COLO829 (cell line): ENCODE measurements at places on chromosomes 5 and 9.

DNA sequence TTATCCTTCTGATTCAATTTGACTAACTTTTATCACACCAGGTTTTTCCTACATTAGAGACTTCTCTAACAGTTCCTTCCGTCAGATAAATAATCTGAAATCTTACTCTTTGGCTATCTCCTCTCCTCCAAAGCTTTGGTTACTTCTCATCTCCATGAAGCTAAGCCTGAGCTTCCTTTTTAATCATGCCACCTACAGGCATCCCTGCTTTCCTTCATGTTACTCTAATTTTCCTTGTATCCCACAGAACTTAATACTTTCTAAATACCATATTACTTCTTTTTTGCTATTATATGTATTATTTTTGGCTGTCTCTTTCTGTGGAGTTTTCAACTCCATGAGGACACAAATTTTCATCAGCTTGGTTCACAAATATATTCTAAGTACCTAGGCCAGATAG, 49.7 kb downstream of the C9 start:
- no peak for DNase-seq

- no peak for DNase-seq
Observed at GRCh38 chr5:2110137-2110933, 227.6 kb upstream of the IRX4 start.

GRCh38 chr9:128150594-128151308, 1.5 kb downstream of the LCN2 start:
- DNase-seq, result no peak

DNA sequence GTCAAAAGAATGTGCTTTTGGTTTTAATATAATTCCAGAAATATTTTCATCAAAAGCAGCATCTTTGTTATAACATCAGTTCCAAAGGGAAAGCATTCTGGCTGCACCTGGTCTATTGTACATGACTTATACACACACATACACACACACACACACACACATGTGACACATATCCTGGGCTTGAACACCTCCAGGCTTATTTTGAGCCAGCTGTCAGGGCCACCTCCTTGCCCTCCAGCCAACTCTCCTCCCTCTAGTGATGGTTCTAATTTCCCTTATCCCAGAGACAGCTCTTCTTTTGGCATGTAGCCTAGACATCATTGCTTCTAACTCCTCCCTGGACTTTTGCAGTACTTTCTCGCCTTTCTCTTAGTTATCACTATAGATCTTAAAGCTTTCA, 115.0 kb downstream of the PIK3R1 start:
- DNase-seq, result no peak

GRCh38 chr5:133373121-133373870, 239.0 kb downstream of the FSTL4 start:
- no peak for DNase-seq

- DNase-seq, result no peak
Observed at GRCh38 chr9:86809759-86810367, 137.4 kb downstream of the GAS1 start.

DNA sequence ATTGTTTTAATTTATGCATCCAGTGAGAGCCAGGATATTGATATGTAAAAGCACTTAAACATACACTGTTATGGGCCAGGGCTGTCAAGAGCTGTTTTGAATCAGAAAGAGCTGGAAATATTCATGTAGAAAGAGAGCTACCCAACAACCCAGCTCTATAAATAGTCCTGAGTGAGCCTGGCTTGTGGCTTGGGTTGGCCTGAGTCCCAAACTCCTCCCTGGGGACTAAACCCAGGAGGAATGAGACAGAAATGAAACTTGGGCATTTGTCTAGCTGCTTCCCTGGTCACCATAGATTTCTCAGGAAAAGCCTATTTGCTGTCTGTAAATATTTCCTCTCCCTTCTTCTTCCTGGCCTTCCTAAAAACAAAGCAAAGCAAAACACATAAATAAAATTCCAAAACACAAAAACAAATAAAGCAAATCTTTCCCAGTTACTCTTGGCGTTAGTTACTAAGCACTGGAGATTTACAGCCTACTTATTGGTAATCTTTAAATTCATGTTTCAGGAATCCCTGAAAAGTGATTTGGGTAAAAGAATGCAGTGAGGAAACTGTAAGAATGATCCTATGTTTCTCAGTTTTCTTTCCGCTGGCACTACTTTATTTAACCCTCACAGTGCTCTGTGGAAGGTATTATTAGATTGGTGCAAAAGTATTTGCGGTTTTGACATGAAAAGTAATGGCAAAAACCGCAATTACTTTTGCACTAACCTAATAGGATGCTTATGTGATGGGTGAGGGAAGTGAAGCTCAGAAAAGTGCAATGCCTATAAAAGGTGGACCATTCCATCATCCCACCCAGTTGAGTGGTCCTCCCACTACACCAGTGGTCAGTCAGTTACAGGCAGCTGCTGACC, 111.8 kb downstream of the CARTPT start:
- DNase-seq, result peak; percentile 30

GRCh38 chr5:4086081-4086480, 490.4 kb downstream of the IRX1 start:
- DNase-seq, result no peak

DNA sequence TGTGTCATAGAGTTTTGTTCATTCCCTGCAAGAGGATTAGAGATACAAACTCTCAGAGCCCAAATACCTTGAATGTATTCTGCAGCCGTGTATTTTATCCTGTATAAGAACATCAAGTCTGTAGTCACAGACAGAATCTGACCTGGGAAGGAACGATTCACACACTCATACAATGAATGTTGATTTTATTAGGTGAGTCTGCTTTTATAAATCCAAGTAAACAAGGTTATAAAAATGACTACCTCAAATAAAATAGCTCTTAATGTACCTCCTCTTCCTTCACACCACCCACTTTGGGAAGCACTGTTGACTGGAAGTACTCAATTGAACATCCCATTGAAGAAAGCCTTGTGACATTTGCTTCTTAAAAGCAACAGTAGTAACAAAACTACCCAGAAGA, 11.9 kb downstream of the SLC46A2 start:
- DNase-seq, result no peak

- DNase-seq, result no peak
Observed at GRCh38 chr9:13140843-13141592, 138.5 kb downstream of the MPDZ start.

- DNase-seq, result peak; percentile 15
Observed at GRCh38 chr5:71586052-71586940, 844 bp upstream of the MCCC2 start.

DNA sequence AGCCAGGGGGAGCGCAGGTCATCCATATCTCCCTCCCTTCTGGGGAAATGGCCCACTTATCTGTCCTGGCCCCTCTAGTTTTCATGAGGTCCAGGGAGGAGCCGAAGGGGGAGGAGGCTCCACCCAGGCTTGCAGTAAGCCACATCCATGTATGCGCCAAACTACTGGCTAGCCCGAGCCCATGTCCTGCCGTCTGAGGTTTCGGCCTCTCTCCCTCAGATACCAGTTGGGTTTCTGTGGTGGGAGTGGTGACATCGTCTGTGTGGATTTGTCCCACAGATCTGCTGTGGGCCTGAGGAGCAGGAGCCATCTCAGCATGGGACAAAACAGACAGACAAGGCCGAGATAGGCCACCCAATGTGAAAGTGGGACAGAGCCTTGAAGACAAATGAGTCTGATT, 78.3 kb upstream of the ORM1 start:
- DNase-seq, result no peak

DNA sequence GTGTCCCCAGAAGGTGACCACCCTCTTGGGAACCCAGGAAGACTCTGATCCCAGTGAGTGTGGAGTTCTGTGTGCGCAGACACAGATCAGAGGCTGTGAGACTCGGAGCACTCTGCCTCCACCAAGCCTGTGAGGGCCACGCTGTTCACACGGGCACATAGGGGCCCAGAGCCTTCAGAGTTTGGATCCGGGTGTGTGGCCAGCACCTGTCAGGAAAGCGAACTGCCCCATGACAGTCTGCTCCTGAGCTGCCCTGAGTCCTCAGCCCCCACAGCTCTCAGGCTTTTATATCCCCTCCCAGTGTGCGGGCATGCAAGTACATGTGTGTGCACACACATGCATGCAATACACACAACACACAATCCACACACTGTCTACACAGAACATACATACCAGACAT, 161.8 kb upstream of the IRX2 start:
- DNase-seq, result no peak

DNA sequence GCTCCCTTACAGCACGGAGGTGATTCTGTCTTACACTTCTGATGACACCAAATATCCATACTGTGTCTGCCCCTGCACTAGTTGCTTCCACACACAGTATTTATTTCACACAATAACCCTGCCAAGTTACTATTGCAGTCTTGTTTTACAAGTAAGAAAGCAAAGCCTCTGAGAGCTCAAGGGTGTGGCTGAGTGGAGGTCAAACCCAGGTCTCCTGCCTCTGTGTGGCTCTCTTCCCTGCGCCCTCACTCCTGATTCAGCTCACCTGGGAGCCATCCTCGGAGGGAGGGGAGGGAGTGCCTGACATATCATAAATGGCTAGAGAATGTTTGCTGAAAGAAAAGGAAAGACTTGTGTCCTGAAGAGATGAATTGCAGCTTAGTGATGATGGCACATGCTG, 41.0 kb downstream of the MVB12B start:
- DNase-seq, result no peak

- DNase-seq, result no peak
Observed at GRCh38 chr9:14080959-14081542, 232.9 kb downstream of the NFIB start.

- DNase-seq, result no peak
Observed at GRCh38 chr5:160092960-160093707, 26.1 kb downstream of the PWWP2A start.

- no peak for DNase-seq
Observed at GRCh38 chr5:112004867-112005622, 248.1 kb upstream of the NREP start.
